ENCODE measurements at places on chromosomes 1 and 21.

DNA sequence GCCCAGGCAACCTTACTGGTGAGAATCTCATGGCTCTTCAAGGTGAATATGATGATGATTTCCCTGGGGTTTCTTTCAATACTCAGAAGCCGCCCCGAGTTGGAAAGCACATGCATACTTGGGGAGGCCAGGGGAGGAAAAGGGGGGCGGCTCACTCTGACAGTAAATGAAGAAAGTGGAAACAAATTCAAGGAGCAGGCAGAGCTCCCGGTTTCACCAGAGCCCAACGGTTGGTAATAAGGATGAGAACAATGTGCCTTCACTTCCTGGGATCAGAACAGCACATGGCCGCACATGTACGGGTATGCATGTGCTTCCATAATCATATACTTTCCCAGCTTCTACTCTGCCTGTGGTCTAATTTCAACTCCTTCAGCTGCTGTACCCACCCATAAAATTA, 3.8 kb upstream of the ARHGEF2 start:
- DNase-seq, result no peak

DNA sequence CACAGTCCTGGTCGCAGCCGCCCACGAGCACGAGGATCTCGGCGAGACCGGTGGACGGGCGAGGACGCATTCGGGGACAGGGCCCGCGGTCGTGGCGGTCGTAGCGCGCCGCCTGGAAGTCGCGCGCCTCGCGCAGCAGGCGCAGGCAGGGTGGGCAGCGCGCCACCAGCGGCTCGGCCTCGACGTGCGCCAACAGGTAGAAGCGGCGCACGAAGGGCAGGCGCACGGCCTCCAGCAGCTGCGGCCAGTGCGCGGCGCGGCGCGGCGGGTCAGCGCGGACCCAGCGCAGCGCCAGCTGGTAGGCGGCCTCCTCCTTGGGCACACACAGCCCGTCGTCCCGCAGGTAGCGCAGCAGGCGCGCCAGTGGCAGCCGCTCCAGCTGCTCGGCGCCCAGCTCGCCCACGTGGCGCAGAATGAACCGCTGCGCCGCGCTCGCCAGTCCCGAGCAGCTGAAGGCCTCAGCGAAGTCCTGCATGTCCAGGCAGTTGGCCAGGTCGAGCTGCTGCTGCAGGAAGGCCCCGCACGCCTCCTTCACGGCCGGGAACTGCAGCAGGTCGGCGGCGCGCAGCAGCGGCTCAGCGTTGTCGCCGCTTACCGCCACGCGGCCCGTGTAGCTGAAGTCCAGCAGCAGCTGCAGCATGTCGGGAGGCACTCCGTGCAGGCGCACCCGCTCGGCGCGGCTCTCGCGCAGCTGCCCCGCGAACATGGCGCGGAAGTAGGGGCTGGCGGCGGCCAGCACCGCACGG, 573 bp downstream of the KLHL21 start:
- peak; percentile 43 for DNase-seq

DNA sequence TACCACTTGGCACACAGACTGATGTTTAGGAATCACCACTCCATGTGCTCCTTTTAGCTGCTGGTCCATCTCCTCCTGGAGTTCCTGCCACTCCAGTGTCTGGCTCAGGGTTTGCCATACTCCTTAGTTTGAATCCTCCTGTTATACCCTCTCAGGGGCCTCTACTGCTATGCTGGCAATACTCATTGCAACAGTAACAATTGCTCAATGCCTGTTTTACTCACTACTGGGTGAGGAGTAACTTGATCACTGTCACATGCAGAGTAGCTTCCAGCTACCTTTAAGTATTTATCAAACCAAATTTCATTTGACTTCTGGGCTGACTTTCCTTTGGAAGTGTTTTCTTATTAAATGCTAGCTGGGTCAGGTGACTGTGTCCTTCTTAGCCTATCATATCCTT, 107.2 kb upstream of the WLS start:
- no peak for DNase-seq

DNA sequence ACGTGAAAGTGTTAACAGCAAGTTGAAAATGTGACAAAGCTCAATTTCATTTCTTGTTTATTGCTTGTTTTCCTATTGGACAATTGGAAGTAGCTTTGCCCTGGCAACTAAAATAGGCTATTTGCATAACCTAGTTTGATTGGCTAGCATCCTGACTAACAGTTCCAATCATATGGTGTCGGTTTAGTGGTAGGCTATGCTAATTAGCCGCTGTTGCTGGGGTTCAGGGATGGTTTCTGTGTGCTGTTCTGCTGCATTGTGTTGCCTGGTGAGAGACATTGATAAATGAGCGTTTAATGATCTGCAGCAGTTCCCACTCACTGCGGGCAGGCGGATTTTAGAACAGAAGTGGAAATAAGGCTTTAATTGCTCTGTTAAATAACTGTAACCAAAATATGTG, 68.5 kb downstream of the DYRK1A start:
- DNase-seq, result no peak

DNA sequence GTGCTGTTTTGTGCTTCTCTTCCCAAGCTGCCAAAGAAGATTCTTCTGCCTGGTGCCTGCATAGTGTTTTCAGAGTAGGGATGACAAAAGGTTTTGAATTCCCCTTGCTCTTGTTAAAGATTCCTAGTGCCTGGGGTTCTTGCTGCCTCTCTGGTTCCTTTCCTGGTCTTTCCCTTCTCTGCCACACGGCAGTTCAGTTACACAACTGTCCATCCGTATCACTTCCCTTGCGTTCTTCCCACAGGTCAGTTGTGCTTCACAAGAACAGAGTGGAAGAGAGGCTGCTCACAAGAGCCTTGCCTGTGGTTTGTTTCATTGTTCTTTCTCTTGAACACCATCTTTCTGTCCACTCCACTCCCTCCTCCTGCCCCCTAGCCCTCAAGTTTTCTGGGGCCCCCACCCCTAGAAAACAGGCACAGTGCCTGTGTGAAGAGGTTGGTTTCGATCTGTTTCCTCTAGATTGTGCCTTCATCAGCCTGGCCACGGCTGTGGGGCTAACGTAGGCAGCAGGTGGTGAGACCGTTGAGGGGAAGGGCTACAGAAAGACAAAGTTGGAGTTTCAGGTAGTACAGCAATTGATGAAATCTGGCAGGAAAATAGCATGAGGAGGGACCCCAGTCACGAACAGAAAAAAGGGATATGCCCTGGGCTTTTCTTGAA, 5.8 kb downstream of the VASH2 start:
- DNase-seq, result no peak

- DNase-seq, result no peak
These were observed 396.8 kb upstream of the PRMT6 start for GRCh38 chr1:106659490-106660244.

DNA sequence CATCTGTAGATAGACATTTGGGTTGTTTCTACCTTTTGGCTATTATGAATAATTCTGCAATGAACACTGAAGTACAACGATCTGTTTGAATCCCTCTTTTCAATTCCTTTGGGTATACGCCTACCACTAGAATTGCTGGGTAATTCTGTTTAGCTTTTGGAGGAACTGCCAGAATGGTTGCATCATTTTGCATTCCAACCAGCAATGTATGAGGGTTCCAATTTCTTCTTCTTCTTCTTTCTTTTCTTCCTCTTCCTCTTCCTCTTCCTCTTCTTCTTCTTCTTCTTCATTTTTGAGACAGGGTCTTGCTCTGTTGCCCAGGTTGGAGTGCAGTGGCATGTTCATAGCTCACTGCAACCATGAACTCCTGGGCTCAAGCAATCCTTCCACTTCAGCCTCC, 13.8 kb upstream of the THEM5 start:
- DNase-seq, result no peak

DNA sequence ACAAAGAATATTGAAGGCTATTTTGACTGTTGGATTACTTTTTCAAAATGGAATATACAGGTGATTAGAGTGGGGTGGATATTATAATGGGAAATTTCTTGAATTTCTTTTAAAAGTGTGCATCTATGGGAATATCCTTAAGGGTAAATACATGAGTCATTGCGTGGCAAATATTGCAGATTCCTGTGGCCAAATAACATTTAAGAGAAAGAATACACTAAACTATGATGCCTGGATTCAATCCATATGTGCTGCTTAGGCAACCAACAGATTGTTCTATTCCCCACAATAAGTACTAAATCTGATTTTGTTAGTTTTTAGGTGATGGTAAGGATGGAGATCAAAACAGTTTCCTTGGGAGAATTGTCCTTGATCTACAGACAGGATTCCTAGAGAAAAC, 119.5 kb downstream of the HMCN1 start:
- DNase-seq, result no peak

GRCh38 chr1:59199719-59200376, 97.0 kb upstream of the FGGY start:
- no peak for DNase-seq

DNA sequence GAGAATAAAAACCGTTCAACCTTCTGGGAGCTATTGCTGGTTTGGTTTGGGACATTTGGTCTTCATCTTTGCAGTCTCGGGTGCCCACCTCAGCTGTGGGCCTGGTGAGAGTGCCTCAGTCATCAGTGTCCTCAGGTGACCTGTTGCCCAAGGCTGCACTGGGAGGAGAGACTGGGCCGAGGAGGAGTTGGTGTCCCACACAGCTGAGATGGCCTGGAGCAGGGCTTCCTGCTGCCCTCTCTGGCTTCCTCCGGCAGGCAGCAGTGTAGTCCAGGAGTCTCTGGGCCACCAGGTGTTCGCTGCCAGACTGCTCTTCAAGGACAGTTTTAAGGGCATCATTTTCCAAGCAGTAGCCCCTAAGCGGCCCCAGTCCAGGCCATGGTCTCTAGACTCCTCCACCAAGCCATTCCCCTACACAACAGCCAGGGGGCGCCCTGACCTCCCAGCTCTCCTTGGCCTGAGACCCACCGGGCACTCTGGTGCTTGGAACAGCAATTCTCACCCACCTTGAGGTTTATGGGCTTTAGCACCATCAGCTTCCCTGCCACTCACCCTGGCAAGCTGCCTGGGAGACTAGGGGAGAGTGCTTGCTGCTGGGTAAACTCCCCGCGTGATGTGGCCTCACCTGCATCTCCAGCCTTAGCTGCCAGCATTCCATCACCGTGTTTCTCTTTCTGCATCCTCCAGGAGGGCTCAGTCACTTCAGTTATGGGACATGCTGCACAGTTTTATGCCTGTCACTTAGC, 9.1 kb upstream of the SYTL1 start:
- peak; percentile 60 for DNase-seq

DNA sequence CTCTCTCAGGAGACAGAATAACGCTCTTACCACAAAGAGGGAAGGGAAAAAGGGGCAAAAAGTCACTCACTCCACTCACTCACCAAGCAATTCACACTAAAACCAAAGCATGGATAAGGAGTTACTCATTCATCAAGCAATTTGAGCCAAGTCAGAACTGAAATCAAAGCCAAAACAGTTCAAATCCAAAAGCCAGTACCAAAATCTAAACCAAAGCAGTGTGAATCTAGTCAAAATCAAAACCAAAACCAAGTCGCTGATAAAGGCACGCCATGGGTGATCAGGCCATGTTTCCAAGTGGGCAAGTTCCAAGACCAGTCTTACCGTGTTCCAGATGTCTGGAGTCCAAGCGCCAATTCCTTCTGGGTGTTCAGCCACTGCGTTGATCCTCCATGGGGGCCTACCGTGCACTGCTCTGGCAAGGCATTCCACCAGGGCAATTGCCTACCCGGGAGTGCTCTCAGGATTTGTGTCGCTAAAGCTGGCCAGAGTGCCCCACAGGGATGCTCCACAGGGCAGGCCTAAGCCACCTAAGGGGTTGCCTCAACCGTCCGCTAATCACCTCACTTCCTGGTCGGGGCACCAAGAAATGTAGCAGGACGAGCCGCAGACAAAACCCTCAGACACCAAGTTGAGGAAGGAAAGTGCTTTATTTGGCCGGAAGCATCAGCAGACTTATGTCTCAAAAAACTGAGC, 142.3 kb downstream of the TRIM33 start:
- DNase-seq, result no peak

GRCh38 chr1:6007318-6008083, 15.3 kb upstream of the NPHP4 start:
- no peak for DNase-seq

DNA sequence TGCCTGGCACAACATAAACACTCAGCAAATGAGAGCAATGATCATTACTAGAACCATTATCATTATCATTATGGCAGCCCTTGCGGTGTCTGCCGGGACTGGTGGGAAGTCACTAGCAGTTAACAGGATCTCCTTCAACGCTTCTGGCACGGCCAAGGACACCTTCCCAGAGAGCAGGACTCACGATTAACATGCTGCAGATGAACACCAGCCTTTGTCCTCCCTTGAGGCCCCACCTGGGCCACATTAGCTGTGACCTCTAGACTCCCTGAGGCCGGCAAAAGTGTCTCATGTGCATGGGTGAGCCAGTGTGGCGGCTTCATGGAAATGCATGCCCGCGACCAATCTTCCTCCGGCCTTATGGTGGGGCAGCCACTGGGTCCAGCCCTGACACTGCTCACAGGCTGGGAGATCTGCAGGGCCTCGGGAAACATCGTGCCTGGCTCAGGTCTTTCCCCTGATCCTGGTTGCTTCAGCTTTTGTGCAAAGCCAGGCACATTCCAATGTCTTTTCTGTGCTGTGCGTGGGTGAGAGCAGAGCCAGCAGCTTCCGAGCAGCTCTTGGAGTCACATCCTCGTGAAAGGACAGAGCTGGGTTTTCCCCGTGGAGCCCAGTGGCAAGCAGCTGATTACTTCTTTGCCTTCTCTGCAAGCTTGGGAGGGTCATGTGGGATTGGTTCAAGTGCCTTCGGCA, 107.3 kb downstream of the HMGB4 start:
- DNase-seq, result no peak

DNA sequence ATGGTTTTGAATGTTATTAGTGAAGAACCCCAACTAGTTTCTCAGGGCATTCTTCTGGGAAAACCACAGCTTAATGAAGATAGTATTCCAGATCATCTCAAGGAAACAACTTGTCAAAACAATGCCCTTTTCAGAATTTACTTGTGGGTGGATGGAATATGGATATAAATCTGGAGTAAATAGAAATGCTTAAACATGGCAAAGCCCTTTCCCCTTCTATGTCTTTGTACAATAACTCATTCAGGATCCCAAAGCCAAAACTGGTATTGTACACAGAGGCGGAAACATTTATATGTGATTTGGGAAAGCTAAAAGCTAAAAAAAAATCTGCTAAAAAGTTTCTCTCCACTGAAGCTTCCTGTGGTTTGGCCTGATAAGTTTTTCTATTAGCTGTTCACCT, 55.5 kb upstream of the RGS5 start:
- DNase-seq, result no peak

DNA sequence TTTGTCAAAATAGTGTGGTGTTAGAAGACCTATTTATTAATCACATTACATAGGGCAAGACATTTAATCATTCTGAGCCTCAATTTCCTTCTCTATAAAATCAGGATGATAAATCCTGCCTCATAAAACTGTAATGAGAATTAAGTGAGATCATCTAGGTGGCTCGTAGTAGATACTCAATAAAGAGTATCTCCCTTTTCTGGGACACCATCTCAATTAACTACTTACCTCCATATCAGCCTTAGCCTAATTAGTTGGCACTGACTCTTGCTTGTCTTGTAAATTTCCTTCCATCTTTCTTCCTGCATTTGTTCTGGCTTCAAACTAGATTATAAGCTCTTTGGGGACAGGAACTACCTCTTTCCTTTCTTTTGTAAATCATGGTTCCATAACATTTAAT, 102.6 kb upstream of the TNR start:
- DNase-seq, result no peak

- DNase-seq, result peak; percentile 47
These were observed 449 bp downstream of the EPS15 start for GRCh38 chr1:51518586-51519047.
